ENCODE measurements at places on chromosomes 11 and 22.

DNA sequence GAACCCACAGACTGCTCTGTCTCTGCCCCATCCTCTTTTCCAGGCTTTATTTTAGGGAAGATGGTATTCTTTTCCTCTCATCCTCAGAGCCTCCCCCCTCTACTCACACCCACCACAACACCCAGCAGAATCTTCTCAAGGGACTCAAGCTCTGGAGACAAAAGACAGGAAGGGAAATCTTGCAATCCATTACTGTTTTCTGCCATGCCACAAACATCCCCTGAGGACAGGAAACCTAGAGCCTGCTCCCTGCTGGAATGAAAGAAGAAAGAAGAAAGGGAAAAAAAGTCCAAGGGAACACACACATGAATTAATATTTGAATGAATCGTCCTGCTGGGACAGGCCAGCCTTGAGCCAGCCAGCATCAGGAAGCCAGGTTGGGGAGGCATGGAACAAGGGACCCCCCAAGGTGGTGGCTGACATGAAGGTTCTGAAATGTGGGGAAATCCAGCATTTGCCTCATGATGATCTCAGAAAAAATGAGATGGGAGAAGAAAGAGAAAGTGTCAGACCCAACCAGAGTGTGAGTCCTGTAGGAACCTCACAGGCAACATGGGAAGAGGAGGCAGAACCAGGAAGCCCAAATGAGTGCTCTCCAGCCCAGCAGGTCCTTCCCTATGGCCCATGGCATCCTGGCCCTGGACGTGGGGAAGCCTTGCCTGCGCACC, 34.0 kb downstream of the SLCO2B1 start:
- DNase-seq, result no peak

- DNase-seq, result no peak
These were observed 8.1 kb downstream of the IGSF9B start for GRCh38 chr11:133948711-133949110.

- no peak for DNase-seq
These were observed 2.4 kb downstream of the ZDHHC24 start for GRCh38 chr11:66543263-66544107.

GRCh38 chr22:50573491-50574382, 4.5 kb downstream of the CPT1B start:
- no peak for DNase-seq

- DNase-seq, result no peak
These were observed 21.5 kb downstream of the CASP4 start for GRCh38 chr11:104946907-104947306.

GRCh38 chr11:8772571-8773519, 90.3 kb downstream of the RPL27A start:
- no peak for DNase-seq

DNA sequence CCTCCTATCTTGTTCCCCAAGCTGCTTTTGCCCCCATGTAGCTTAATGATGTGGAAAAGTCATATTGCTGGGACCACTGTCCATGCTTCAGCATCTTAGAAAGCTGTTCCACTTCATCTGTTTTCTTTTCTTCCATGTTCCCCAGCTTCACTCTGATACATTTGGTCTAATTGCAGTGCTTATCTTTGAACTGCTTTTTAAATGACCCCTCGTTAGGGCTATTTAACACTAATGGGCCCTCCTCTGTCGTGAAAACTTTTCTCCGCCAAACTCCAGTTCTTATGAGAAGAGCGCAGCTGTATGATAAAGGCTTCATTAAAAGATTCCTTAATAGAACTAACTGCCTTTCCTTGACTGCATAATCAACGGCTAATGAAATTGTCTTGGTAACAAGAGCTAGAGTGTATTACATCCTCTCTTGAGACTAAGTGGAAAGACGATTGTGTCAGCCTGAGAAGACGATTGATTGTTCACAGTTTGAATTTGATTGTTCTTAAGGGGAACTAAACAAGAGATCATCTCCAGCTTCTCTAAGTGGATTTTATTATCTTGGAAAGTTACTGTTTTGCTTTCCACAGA, 165.0 kb upstream of the MTNR1B start:
- no peak for DNase-seq

GRCh38 chr22:31956360-31956759, 12.0 kb downstream of the YWHAH start:
- no peak for DNase-seq

DNA sequence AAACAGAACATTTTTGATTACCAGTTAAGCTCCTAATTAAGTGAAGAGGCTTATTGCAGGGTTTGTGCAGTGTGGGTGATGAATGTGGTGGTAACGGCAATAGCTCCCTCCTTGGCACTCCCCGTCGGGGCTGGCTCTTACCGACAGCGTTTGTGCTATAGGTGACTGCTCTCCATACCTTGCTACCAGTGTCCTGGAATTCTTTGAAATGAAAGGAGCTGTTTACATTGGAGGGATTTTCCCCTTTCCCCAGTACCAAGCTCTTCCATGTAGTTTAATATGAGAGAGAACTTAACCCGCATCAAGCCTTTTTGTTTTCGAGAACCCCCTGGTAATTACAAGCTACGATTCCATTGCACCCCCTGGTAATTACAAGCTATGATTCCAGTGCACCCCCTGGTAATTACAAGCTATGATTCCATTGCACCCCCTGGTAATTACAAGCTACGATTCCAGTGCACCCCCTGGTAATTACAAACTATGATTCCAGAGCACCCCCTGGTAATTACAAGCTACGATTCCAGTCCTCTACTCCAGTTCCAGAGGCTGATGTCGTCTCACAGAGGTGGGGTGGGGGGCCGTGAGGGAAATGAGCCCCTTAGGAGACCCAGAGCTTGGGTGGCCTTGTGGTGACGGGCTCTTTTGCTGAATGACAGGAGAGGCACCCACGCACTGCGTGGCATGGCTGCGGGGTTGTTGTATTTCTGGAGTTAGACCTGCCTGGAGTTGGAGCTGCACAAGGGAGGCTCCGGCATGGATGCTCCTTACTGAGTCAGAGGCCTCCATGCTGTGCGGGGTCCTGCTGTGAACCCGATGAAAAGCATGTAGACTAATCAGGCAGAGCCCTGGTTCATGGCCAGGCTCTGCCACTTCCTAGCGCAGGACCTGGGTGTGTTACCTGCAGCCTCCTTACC, 205.3 kb downstream of the TBC1D22A start:
- no peak for DNase-seq

Data from right atrium auricular region (tissue), 2 donors.